Thymus (tissue), 14 donors: ENCODE measurements at places on chromosomes 5 and 9.

DNA sequence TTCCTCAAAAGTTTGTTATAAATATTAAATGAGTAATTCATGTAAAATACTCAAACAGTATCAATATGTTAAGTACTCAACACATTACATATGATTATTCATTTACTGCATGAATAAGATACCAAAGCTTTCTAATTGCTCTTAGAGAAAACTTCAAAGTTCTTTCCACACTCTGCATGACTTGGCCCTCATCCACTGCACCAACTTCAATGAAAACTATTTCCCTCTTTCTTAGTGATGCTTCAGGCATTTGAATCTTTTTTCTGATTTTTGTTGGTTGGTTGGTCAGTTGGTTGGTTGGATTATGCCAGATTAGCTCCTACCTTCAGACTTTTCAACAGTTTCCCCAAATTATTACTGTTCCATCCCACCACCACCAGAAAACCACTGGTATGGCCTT lies 314.7 kb upstream of the RGMB start:
- no peak for DNase-seq

DNA sequence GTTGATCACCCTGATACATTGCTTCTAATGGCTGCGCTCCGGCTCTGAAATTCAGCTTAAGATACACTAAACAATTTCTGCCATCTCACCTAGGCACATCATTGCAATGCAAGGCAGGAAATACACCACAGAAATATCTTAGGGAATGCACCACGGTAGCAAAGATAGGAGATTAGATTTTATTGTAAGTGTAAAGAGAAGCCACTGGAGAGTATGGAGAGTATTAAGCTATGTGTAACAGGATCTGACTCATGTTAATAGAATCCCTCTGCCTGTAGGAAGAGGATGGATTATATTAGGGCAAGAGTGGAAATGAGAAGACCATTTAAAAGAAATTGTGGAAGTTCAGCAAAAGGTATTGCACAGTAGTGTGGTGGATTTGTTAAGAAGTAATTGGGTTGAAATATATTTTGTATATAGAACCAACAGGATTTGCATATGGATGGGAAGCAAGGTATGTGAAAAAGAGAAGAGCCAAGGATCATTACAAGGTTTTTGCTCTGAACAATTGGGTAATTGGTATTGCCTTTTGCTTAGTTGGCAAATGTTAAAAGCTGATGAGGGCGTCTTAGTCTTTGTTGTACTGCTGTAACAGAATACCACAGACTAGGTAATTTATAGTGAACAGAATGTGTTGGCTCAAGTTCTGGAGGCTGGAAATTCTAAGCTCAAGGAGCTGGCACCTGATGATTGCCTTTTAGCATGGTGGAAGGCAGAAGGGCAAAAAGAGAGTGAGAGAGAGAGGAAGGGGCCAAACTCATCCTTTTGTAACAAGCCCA lies 636.1 kb downstream of the PSAT1 start:
- no peak for DNase-seq

- DNase-seq = no peak
These were observed 120.3 kb downstream of the SYK start for GRCh38 chr9:90921969-90922368.

DNA sequence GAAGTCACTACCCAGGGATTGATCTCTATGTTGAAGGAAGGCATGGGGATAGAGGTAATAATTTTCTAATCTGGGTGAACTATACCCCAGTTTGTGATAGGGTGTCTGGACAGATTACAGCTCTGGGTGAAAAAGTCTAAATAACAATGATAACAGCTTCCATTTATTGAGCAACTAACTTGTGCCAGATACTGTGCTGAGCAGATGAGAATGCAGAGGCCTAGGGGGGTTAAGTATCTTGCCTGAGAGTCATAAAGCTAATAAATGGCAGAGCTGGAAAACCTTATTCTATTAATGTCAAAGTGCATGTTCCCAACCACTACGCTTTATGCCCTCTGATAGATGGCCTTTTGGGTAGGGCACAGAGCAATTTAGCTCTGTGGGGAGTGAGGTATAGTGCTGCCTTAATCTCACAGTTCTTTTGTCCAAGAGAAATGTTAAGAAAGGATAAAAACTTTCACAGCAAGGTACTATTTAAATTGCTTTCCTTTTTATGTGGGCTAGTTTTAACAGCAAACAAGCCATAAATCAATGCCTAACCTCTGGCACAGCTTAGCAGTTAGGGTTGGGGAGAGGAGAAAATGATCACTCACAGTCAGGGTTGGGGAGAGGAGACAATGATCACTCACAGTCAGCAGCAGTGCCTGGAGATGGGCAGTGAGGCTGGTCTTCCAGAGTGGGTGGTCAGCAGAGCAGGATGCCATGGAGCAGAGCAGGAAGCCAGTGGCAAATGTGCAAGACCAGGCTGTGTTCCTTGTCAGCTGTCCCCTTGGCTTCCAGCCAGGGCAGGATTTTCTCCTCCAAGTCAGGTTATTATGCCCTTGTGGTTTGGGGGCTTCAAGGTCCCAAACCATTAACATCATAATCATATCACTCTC lies 187.0 kb downstream of the CARTPT start:
- DNase-seq = no peak

DNA sequence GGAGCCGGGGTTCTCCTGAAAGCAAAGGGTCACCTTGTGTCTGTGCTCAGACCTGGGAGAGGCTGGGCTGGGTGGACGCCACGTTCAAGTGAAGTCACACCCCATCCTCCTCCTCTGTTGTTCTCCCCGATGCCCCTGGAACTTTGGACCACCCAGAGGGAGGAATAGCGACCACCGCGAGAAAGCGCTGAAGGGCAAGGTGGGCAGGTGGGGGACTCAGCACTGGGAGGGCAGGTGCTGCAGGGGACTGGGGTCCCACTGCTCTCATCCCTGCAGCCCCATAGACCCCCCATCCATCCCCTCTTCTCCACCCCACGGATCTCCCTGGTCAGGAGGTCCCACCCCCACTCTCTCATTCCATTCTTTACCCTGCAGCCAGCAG lies 48.8 kb upstream of the COL5A1 start:
- DNase-seq = no peak

DNA sequence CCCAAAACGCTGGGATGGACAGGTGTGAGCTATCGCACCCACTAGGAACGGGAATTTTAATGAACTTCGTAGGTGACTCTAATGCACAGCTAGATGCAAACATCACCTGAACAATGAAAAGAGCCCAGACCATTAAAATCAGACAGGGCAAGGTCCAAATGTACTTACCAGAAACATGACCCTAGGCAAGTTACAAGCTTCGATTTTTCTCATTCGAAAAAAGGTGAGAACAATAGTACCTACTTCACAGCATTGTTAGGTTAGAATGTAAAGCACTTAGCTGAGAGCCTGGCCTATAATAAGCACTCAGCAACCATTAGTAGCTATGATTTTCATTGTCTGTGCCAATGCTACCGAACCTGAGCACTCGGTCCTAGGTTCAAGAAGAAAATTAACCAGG lies 5.8 kb upstream of the KLHL3 start:
- no peak for DNase-seq

DNA sequence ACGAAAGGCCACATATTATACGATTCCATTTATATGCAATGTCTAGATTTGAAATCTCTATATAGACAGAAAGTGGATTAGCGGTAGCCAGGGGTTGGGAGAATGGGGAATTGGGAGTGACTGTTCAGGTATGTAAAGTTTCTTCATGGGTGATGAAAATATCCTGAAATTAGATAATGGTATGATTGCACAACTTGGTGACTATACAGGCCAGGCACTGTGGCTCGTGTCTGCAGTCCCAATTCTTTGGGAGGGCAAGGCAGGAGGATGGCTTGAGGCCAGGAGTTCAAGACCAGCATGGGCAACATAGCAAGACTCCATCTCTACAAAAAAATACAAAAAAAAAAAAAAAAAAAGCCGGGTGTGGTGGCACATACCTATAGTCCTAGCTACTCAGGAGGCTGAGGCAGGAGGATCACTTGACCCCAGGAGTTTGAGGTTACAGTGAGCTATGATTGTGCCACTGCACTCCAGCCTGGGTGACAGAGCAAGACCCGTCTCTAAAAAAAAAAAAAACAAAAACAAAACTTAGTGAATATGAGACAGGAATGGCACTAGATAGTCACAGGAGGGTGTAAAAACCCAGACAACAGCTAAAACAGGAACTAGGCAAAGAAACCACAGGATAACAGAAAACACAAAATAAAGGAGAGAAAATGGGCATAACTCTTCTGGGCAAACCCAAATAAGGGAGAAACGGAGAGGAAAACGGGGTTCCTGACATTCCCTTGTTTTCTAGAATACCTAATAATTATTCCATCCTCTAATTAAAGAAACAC lies 72.1 kb upstream of the ZNF618 start:
- DNase-seq = no peak

DNA sequence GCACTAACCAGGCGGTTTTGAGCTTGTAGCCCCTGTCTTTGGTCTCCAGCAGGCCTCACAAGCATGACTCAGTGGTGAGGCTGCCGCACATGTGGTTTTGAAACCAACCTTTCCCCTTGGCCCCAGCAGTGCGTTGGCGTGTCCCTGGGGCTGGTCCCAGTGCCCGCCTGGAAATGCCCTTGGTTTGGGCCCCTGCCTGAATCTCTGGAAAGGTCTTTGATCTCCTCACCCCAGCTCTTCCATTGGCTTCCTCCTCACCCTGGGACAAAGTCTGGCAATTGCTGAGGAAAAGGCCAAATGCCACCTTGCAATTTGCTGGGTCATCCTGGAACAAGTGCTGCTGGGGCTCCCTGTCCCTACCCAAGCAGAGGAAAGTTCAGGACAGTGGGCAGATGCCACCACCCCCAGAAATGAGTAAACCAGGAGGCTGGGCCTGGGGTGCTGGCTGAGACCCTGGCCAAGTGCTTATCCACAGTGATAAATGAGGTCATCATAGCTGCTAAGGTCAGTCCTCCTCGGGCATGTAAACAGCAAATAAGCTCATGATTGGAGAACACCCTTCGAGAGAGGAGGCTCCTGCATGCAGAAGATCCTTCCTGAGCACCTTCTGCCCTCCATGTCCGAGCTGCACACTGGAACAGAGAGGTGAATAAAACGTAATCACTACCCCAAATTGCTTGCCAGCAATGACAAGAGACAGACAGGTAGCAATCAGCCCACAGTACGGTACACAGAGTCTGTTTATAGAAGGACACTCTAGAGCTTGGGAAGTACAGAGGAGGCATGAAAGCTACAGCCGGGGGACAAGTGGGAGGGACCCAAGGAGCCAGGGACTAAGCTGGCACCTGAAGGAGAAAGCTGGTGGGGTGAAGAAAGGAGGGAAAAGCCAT lies 98.9 kb upstream of the CPEB4 start:
- DNase-seq = no peak

DNA sequence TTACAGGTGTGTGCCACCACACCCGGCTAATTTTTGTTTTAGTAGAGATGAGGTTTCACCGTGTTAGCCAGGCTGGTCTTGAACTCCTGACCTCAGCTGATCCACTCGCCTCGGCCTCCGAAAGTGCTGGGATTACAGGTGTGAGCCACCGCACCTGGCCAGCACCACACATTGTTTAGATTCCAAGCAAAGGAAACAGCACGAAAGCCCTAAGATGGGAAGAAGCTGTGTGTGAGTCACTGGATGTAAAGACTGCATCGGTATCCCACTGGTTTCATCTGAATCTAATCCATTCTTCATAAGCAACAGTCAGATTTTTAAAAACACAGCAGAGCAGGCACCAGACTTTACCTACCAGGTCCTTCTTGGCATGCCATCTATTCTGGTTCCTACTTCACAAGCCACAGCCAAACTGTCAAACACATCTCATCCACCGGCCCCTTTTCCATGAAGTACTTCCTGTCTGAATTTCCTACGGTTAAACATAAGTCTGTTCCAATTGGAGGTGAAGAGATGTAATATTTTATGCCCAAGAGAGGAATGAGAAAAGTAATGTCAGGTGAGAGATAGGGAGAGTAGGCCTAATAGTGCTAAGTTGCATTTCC lies 17.4 kb downstream of the UBTD2 start:
- no peak for DNase-seq

DNA sequence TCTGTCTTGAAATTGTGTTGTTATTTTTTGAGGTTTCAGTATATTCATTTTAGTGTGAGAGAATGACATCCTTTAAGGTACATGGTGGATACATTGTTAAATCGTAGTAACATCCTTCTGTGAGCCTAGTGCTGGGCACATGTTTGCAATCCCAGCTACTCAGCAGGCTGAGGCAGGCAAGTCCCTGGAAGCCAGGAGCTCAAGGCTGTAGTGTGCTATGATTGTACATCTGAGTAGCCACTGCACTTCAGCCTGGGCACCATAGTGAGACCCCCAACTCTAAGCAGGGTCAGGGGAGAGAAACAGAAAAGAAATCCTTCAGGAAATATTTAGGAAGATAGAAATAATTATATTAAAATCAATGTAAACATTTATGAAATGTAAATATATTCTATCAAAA lies 62.3 kb downstream of the ZCCHC7 start:
- DNase-seq = no peak

- no peak for DNase-seq
These were observed 3.5 kb downstream of the LECT2 start for GRCh38 chr5:135951257-135951656.

GRCh38 chr5:36279054-36279698 lies 22.5 kb downstream of the RANBP3L start:
- DNase-seq = no peak

GRCh38 chr5:33073881-33074327 lies 362.8 kb downstream of the NPR3 start:
- no peak for DNase-seq

DNA sequence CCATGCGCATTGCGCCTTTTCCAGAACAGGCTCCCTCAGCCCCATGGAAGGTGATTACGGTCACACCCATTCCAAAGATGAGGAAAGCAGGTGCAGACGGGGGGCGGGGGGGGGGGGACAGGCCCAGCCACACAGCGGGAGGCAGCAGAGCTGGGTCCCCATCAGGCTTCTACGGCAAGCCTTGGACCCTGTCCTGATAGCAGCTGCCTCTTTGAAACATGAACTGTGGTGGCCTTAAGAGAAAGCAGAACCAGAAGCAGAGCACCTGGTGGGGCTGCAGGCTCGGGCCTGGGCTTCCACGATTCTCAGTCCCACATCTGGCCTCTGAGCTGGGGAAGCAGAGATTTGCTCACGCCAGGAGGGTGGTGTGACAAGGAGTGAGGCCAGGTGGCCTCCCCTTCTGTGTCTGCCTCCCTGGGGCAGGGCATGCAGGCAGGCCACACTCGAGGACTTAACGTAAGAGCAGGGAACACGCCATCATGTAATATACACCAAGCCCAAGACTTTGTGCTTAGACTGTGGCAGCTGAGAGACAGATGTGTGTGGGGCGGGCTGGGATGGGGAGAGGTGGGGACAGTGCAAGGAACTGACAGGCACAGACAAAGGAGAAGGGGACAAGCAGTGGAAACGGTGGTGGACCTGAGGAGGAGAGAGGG lies 14.2 kb upstream of the PHYKPL start:
- DNase-seq = no peak

GRCh38 chr5:68446487-68446894 lies 230.9 kb downstream of the PIK3R1 start:
- DNase-seq = no peak

GRCh38 chr5:150540615-150541396 lies 32.9 kb downstream of the NDST1 start:
- DNase-seq = no peak

DNA sequence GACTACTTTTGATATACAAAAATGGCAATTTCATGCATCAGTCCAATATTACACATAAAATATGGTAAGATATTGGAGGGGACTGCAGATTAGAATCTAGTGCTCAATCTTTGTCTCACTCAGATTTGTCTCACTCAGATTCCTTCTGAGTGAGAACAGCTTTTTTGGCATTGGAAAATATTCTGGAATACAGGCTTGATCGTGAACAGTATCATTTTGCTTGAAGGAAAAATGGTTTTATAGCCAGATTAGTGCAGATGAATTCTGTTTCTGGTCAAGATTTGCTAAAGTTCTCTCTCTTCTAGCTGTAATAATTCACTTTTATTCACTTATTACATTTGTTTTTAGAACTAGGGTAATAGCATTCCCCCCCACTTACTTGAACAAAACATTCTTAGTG lies 51.2 kb downstream of the MAN2A1 start:
- DNase-seq = no peak
